HFFc6 (cell line): ENCODE measurements at places on chromosomes 7 and 10. TPM values are rescaled to one million over a fixed set of nuclear protein-coding genes. Genes with fewer than 3 reads are reported as not detected.

GRCh38 chr7:682810-683209 lies 43.7 kb upstream of the DNAAF5 start:
- H3K36me3 ChIP-seq, result peaks cover 37% of the 10 kb centered on the region
- H3K4me3 ChIP-seq, result no peak overlapping the region
- H3K4me1 ChIP-seq, result no peaks in the 10 kb centered on the region

- no peak overlapping the region for H3K4me3 ChIP-seq
- peak overlapping the region; percentile 29; the same call in 1 of the 2 replicates for H3K27ac ChIP-seq
- peaks cover 2% of the 10 kb centered on the region; the same call in 1 of the 2 replicates for H3K27me3 ChIP-seq
- peaks cover 39% of the 10 kb centered on the region for H3K4me1 ChIP-seq
These were observed 19.7 kb downstream of the ESYT2 start for GRCh38 chr7:158809596-158809995.

- H3K4me3 ChIP-seq, result no peak overlapping the region
- no peak for DNase-seq
- no peak overlapping the region for H3K27ac ChIP-seq
- H3K4me1 ChIP-seq, result no peaks in the 10 kb centered on the region
These were observed 11.7 kb upstream of the CCDC172 start for GRCh38 chr10:116312548-116312947.

- H3K36me3 ChIP-seq, result no peaks in the 10 kb centered on the region
- no peak for DNase-seq
- no peaks in the 10 kb centered on the region for H3K27me3 ChIP-seq
- no peak overlapping the region for H3K27ac ChIP-seq
- H3K4me3 ChIP-seq, result no peak overlapping the region
These were observed 248.7 kb downstream of the TSPAN12 start for GRCh38 chr7:120609136-120609753.

ACTR1A gene
- total RNA-seq, result 125 and 135 TPM in 2 replicates

EGFR gene
- 61.6 to 83.1 TPM (median 73.8 TPM) in 3 replicates for total RNA-seq
